ENCODE measurements at places on chromosomes 5 and 9.

- DNase-seq: no peak
Observed at GRCh38 chr9:121620777-121621449, 30.5 kb upstream of the DAB2IP start.

GRCh38 chr5:157217289-157218024, 36.8 kb downstream of the ITK start:
- no peak for DNase-seq

DNA sequence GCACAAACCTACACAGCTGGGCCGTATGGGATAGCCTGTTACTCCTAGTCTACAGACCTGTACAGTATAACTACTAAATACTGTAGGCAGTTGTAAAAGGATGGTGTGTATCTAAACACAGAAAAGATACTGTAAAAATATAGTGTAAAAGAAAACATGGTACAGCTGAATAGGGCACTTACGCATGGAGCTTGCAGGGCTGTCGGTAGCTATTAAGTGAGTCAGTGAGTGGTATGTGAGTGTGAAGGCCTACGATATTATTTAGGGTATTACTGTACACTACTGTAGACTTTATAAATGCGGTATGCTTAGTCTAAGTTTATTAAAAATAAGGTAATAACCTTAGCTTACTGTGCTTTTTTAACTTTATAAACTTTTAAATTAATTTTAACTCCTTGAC, 1.2 kb downstream of the ZCCHC9 start:
- DNase-seq: no peak

- DNase-seq: no peak
Observed at GRCh38 chr5:28408186-28408585, 1369.8 kb upstream of the CDH9 start.

GRCh38 chr9:14423815-14424261, 109.9 kb upstream of the NFIB start:
- DNase-seq: no peak

GRCh38 chr5:32233220-32233695, 59.1 kb upstream of the GOLPH3 start:
- DNase-seq: no peak

- DNase-seq: no peak
Observed at GRCh38 chr9:83956086-83956435, 24.0 kb downstream of the HNRNPK start.

DNA sequence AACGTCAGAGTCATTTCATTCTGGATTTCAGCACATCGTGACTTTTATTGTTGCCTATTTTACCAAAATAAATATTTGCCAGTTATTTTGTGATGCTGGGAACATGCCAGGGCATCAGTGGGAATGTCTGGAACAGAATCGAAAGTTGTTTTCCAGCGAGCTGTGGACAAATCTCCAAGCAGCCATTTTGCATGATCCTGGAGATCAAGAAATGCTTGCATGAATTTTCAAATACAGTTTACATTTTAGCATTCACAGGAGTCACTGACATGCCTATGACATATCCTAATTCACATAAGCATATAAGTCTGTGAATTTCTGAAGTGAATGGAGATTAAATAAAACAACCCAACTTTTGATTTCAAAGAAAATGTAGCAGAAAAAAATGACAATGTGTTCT, 119.4 kb downstream of the VCAN start:
- no peak for DNase-seq

DNA sequence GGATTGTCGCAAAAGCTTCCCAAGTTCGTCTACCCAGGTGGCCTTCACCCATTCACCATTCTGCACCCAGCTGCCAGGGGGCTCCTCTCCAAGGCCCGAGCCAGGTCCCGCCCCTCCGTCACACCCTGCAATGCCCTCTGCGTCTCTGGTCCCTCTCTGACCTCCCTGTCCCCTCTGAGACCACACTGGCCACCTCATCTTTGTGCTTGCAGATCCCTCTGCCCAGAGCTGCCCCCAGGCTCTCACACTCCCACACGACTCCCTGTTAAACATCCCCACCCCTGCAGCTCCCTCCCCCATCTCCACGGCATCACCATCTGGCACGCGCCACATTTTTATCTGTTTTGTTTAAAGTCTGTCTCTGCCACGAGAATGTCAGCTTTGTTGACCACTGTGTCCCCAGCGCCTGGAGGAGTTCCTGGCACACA, 243.6 kb downstream of the PBX3 start:
- no peak for DNase-seq

- DNase-seq: no peak
Observed at GRCh38 chr5:16865151-16865550, 70.9 kb downstream of the MYO10 start.

GRCh38 chr9:109766351-109766750, 13.6 kb upstream of the PALM2AKAP2 start:
- no peak for DNase-seq

GRCh38 chr9:110464321-110464720, 115.2 kb downstream of the SVEP1 start:
- no peak for DNase-seq

All from NCI-H2081 treated with DMSO at 0.1 percent for 48 hours (cell line).